Activated naive CD8-positive, alpha-beta T cell treated with anti-CD3 and anti-CD28 coated beads, Interleukin-2, amount 10 ng/mL, durations not matched to agents 7 days and 5 days (primary cell): ENCODE measurements at places on chromosomes 5 and 9.
A peak's percentile ranks its signal among the peaks of the same experiment; 100 is the strongest.

GRCh38 chr5:172868436-172868923 lies 34.4 kb downstream of the ERGIC1 start:
- DNase-seq, result no peak

GRCh38 chr5:82601077-82601476 lies 322.9 kb upstream of the RPS23 start:
- no peak for DNase-seq

DNA sequence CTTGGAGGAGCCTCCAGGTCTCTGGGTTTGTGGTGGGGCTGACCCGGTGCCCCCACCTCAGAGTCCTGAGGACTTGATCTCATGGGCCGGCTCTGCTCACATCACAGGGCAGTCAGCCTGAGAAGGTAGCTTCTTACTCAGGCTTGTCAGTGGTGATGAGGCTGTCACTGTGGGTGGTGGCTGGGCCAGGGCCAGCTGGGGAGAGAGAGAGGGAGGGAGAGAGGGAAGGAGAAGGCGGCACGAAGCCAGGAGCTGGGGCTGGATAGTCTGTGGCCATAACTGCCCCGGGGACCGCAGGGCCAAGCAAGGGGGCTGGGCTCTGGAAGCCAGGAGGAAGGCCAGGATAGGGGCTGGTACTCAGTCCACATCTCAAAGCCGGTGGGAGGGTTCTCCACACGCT lies 6.5 kb downstream of the NTNG2 start:
- DNase-seq, result no peak

DNA sequence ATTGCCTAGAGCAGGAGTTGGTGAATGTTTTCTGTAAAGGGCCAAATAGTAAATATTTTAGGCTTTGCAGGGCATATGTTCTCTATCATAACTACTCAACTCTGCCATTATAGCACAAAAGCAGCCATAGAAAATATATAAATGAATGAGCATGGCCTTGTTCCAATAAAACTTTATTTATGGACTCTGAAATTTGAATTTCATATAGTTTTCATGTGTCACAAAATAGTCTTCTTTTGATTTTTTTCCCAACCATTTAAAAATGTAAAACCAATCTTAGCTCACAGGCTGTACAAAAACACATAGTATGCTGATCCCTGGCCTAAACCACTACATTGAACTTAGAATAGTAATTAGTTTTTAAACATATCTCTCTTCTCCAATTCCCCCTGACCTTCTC lies 179.6 kb downstream of the ZNF462 start:
- DNase-seq, result no peak

DNA sequence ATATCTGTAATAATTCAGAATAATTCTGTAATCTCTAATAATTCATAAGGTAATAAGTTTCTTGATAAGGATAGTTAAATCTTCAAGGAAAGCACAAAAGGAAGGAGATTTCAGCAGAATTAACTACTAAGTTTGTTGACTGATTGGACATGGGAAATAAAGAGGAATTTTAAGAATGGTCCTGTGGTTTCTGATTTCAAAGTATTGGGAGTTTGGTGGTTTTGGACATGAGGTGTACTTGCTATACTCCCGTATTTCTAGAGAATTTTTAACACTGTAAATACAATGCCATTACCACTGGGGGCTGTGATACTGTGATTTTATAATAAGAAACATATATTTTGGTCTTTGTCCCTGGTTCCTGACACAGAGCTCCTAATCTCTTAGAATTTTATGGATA lies 123.9 kb downstream of the UNC13B start:
- DNase-seq, result no peak

DNA sequence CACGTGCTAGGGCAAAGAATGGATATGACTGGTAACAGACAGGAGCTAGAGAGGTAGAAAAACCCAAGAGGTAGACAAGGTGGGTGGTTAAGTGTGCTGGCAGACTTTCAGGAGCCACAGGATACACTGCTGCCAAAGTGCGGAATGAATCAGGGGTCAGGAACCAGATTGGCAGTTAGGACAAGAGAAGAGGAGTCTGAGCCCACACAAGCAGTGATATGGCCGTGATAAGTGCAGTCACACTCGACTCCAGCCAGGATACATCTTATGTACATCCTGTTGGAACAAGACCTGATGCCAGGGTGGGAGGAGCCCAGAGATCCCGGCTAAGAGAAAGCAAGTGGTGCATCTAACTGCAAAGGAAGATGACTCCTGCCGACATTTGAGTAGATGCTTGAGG lies 10.0 kb downstream of the SLIT3 start:
- DNase-seq, result no peak

- peak; percentile 81 for DNase-seq
Measured at GRCh38 chr9:4339357-4339756, 39.5 kb upstream of the GLIS3 start.

GRCh38 chr9:100465761-100466160 lies 7.2 kb upstream of the TMEFF1 start:
- DNase-seq, result no peak

DNA sequence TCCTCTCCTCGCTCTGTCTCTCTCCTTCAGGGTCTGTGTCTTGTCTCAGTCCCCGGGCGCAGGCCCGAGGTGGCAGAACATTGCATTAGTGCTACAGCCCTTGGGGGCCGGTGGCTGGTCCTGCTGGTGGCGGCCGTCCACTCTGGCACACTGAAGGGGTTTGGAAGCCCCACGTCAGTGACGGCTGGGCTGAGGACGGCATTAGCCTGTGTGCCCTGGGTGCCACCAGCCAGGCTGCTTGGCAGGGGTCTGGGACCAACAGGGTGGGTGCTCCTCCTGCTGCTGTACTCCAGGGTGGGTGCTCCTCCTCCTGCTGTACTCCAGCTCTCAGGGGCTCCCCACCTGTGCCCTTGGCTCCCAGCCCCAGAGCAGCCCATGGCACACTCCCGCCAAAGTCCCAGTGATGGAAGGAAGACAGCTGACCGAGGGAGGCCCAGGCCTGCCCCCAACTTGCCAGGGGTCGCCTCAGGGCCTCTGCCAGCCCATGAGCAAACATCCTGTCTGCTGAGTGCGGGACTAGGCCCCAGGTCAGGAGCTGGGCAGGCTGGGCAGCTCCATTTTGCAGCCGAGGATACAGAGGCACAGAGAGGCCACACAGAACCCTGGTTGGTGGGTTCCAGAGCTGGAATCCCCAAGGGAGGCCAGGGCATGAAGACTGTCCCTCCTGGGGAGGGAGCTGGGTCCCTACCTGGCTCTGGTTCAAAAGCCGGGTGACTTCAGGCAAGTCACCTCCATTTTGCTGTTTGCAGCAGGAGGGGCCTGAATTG lies 27.3 kb downstream of the SARDH start:
- DNase-seq, result peak; percentile 26

DNA sequence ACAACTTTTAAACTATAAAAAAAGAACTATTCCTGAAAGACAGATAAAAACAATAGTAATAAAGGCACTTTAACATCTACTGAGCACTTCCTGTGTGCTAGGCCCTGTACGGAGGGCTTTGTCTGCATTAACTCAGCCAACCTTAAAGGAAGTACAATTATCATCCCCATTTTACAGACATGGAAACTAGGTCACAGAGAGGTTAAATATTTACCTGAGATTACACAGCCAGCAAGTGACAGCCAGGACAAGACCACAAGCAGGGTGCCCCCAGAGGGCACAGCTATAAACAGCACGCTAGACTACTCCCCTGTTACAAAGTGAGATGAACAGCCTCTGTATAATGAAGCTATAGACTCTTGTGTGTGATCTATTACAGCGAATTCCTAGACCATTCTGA lies 25.5 kb downstream of the DDX31 start:
- no peak for DNase-seq

- no peak for DNase-seq
Measured at GRCh38 chr9:40927260-40927631, 201.2 kb downstream of the FOXD4L6 start.

GRCh38 chr5:169295306-169295705 lies 5.6 kb downstream of the SLIT3 start:
- no peak for DNase-seq

GRCh38 chr9:131554087-131554842 lies 8.9 kb downstream of the PRRT1B start:
- no peak for DNase-seq

- peak; percentile 82 for DNase-seq
Measured at GRCh38 chr9:35882263-35882848, 12.2 kb upstream of the OR13J1 start.

- no peak for DNase-seq
Measured at GRCh38 chr5:933251-933861, 40.7 kb downstream of the TRIP13 start.

GRCh38 chr9:114091711-114092110 lies 7.4 kb downstream of the KIF12 start:
- no peak for DNase-seq

GRCh38 chr5:140076788-140077187 lies 33.7 kb upstream of the NRG2 start:
- no peak for DNase-seq

- DNase-seq, result no peak
Measured at GRCh38 chr5:97735209-97735608, 552.2 kb upstream of the RIOK2 start.

GRCh38 chr9:133610845-133611244 lies 1.7 kb upstream of the FAM163B start:
- DNase-seq, result no peak
